ENCODE measurements at places on chromosomes 7 and 10.

DNA sequence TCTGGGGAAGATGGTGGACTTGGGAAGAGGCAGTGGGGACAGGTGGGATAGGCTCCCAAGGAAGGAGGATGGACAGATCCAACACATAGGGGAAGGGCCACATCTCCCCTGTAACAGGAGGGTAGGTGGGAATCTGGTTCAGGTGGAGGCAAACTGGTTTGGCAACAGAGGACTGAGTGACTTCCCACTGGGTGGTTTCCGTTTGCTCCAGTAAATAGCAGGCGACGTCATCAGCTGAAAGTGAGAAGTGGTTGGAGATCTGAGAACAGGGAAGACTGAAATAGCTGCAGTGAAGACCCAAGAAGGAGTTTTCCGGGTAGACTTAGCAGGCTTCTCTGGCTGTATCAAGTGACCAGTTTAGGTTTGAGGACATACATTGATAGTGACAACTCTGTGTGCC lies 504.4 kb downstream of the GALNT17 start:
- no peak for DNase-seq

- DNase-seq: no peak
These were observed 124.1 kb upstream of the POM121L12 start for GRCh38 chr7:52911326-52911725.

DNA sequence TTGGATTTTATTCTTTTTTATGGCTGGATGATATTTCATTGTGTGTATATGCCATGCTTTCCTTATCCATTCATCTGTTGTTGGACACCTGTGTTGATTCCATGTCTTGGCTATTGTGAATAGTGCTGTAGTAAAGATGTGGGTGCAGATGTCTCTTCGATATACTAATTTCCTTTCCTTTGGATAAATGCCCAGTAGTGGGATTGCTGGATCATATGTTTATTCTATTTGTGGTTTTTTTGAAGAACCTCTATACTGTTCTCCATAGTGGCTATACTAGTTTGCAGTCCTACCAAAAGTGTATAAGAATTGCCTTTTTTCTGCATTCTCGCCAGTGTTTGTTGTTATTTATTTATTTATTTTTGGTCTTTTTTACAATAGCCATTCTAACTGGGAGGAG lies 159.8 kb downstream of the WNT2 start:
- no peak for DNase-seq

GRCh38 chr10:75902816-75903215 lies 471.4 kb downstream of the LRMDA start:
- no peak for DNase-seq

DNA sequence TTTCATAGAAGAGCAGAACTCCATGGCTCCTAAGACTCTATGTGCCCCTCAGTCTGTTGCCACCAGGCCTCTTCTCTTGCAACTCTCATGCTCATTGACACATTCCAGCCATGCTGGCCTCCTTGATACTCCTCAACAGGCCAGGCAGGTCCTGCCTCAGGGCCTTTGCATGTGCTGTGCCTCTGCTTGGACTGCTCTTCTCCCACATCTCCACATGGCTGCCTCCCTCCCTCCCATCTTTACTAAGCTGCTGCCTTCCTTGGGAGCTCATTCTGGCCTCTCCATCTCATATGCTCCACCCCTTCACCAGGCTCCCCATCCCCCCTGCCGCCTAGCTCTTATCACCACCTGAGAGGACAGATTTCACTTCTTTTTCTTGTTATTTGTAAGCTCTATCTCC lies 103.8 kb upstream of the GPR26 start:
- DNase-seq: no peak

GRCh38 chr7:156173748-156174353 lies 361.6 kb upstream of the SHH start:
- DNase-seq: no peak

GRCh38 chr10:133123050-133123745 lies 35.5 kb downstream of the ADGRA1 start:
- no peak for DNase-seq

GRCh38 chr7:73530800-73531199 lies 8.7 kb upstream of the BAZ1B start:
- no peak for DNase-seq

DNA sequence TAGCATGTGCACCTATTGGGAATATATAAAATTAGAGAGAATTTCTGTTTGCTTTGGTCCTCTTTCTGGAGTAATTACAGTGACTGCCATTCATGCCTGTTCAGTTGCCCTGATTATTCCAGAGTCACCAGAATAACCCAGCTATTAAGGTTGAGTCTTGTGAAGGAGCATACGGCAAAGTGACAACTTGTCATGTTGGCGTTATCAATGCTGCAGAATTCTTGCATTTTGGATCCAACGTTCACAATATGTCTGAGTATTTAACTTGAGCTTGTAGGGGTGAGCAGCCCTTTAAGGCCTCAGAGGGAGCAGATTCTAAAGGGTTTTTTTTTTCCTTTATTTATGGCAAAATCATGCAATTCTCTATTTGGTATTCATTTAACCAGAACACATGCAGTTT lies 419.4 kb upstream of the MGMT start:
- DNase-seq: no peak

DNA sequence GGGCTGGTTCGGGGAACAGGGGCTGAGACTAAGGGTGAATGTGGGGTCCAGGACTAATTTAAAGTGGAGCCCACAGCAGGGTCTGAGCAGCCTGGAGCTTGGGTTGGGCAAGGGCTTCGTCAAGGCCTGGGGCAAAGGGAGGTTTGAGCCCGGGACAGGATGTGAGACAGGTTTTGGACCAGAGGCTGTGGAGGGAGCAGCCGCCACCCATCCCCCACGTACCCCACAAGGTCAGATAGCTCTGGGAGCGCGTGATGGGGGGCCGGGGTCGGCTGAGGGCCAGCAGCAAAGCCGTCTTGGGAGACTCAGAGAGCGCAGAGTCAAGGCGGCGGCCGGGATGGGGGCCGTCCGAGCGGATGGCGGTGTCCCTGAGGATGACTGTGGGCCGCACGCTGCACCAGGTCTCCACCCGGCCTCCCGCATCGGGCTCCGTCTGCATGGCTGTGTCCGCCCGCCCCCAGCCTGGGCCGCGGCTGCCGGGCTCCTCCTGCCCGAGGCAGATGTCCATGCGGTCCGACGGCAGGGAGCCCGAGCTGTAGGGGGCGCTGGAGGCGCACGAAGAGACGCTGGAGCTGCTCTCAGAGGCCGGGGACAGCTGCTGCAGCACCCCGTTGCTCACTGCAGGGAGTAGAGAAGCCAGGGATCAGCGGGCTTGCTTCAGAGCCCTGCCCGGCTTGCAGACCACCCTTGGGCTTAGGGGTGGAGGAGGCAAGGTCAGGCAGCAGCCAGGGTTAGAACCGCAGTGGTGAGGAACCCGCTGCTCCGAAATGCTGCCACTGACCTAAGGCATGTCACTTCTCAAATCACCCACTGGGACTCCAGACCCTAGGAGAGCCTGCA lies 12.1 kb downstream of the PDZD7 start:
- peak; percentile 66 for DNase-seq

DNA sequence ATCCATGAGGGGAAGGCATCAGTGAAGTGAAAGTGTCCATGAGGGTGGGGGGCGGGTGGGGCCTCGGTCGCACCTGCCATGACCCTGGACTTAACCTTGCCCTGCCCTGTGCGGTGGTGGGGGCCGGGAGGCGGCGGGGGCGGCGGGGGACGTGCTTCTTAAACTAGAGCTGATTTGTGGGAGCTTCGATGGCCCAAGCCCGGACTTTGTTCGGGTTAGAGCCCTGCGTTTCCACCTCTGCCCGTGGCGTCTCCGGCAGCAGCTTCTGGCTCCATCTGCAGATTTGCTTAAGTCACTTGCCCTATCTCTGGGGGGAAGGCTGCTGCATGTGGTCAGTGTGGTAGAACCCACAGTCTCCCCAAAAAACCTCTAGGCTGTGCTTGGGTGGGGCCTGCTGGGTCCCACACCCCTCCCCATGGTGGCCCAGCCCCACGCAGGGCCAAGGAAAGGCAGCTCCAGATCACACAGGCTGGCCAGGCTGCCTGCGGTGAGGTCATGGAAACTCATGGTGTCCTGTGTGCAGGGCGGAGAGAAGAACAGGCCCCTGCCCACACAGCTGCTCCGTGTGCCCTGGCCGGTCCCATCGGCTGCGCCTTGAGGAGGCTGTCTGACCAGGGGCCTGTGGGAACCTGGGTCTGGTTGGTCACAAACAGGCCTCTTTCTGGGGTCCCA lies 93.2 kb downstream of the INPP5A start:
- DNase-seq: peak; percentile 22

DNA sequence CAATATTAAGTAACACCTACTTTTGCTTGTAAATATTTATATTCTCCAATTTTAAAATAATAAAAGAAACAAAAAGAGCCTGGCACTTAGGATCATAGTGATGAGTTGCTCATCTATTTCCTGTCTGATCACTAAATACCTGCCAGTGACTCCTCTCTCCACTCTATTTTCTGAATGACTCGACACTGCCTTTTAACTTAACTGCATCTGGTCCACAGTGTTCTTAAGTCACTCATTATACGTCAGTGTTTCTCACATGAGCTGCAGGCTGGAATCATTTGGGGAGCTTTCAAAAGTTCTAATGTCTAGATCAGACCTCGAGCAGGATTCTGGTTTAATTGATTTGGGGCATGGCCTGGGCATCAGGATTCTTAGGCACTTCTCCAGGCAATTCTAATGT lies 78.0 kb upstream of the AGBL3 start:
- no peak for DNase-seq

DNA sequence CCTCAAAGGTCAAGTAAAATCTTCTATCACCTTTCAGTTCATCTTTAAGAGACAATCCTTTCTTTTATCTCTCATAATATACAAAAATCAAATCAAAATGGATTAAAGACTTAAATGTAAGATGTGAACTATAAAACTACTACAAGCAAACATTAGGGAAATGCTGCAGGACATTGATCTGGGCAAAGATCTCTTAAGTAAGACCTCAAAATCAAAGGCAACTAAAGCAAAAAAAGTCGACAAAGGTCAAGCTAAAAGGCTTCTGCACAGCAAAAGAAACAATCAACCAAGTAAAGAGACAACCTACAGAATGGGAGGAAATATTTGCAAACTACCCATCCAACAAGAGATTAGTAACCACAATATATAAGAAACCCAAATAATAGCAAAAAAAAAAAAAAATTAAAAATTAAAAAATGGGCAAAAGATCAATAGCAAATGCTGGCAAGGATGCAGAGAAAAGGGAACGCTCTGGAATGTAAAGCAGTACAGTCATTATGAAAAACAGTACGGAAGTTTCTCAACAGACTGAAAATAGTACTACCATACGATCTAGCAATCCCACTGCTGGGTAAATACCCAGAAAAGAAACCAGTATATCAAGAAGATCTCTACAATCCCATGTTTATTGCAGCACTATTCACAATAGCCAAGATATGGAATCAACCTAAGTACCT lies 41.7 kb downstream of the TNPO3 start:
- DNase-seq: no peak

- no peak for DNase-seq
These were observed 90.4 kb downstream of the SEPTIN7 start for GRCh38 chr7:35891004-35891830.
